Colonic mucosa (tissue), 4 donors: ENCODE measurements at places on chromosomes 4 and X.

DNA sequence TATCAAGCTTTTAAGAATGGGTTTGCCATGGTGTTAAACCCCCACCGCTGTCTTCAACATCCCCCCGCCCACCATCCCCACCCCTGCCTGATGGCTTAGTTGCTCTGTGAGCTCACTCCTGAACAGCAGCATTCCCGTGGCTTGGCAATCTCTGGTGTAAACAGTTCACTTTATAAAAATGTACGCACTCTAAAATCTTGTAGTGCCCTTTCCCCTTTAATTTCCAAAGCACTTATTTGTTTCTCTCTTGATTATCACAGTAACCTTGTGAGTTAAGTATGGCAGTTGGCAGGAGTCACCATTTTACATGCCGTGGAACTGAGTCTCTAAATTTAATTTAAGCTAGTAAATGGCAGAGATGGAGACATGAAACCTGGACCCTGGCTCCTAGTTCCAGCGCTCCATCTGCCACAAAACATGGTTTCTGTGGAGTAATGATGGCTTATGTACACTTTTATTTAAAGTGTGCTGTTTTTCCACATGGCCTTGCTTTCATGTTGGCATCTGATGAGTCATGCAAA is 123.1 kb downstream of the AFF1 start:
- no peak overlapping the region for H3K4me3 ChIP-seq
- H3K36me3 ChIP-seq = no peaks in the 10 kb centered on the region
- H3K4me1 ChIP-seq = no peaks in the 10 kb centered on the region

DNA sequence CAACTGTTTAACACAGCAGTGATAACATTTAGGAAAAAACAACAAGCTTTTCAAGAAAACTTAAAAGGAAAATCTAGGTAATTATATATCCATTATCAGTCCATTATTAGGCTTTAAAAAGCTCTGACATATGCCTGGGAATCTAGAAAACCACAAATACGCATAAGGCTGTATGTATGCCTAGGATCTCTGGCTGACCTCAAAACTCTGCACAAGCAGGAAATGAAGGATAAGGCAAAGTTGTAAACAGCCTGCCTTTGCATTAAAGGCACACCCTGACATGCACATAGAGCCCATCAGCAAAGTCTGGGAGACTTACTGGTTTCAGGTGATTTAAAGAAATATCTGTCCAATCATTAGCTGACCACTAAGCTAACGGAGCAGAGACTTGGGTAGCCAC is 14.0 kb downstream of the TIMP1 start:
- H3K36me3 ChIP-seq = no peaks in the 10 kb centered on the region
- no peak overlapping the region for H3K4me3 ChIP-seq
- H3K27me3 ChIP-seq = no peaks in the 10 kb centered on the region
- no peak for DNase-seq
- no peak overlapping the region for H3K27ac ChIP-seq

- H3K27ac ChIP-seq = peak overlapping the region; percentile 69
- no peaks in the 10 kb centered on the region for H3K27me3 ChIP-seq
These were observed 456 bp downstream of the PPARGC1A start for GRCh38 chr4:23889391-23889790.

DNA sequence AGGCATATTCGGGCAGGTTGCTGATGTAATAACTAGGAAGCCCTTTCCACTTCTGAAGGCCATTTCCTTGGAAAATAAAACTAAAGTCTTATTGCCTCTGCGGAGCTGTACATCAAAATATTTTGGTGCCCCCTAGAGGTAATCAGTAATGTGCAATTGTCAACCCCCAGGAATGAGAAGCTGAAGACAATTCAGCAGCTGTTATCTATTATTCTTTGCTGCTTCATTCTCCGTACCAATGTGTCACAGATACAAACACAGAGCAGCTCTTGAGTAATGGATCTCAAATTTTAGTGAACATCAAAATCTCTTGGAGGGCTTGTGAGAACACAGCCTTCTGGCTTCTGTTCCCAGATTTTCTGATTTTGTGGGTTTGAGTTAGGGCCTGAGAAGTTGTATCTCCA is 3.5 kb upstream of the SLIT2 start:
- H3K4me1 ChIP-seq = peaks cover 3% of the 10 kb centered on the region
- DNase-seq = no peak
- H3K4me3 ChIP-seq = no peak overlapping the region
- H3K36me3 ChIP-seq = no peaks in the 10 kb centered on the region
- peaks cover 13% of the 10 kb centered on the region for H3K27me3 ChIP-seq

DNA sequence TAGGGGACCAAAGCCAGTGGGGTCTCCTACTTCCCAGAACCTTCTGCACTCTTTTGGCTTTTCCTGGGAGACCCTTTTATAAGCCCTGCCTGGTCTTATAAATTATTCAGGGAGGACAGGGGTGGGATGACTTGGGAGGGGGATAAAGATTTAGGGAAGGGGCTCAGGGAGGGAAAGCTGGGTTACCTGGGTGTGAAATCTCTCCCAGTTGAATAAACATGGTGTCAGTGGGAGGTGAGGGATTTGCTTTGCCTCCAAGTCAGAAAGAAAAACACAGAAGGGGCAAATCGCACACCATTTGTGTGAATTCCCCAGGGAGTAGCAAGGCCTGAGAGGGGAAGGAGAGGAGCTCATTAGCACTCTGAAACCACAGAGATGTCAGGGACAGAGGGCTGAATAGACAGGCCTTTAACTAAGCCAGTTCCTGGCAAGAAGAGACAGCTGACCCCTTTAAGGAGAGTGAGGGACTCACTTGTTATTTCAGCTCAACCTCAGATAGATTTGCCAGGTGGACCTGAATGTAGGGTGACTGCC is at the start of gene RIPPLY1:
Gene RIPPLY1 (minus strand): TSS at position 51 of the 534 bp plus-strand sequence. CDS start 54 bp downstream, outside the sequence.
- no peaks in the 10 kb centered on the region for H3K36me3 ChIP-seq
- DNase-seq = no peak
- no peaks in the 10 kb centered on the region for H3K4me1 ChIP-seq
- H3K27ac ChIP-seq = no peak within 1 kb of the TSS
- H3K4me3 ChIP-seq = no peak within 1 kb of the TSS
